ENCODE measurements at places on chromosomes 3 and 15.

DNA sequence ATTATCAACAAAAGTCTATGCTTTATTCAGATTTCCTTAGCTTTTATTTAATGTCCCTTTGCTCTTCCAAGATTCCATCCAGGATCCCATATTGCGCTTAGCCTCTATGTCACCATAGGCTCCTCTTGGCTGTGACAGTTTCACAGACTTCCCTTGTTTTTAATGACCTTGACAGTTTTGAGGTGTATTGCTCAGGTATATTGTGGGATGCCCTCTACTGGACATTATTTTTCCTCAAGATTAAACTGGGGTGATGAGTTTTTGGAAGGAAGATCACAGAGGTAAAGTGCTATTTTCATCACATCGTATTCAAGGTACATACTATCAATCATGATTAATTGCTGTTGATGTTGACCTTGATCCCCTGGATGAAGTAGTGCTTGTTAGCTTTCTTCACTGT, 99.1 kb upstream of the SMAD3 start:
- DNase-seq: no peak

DNA sequence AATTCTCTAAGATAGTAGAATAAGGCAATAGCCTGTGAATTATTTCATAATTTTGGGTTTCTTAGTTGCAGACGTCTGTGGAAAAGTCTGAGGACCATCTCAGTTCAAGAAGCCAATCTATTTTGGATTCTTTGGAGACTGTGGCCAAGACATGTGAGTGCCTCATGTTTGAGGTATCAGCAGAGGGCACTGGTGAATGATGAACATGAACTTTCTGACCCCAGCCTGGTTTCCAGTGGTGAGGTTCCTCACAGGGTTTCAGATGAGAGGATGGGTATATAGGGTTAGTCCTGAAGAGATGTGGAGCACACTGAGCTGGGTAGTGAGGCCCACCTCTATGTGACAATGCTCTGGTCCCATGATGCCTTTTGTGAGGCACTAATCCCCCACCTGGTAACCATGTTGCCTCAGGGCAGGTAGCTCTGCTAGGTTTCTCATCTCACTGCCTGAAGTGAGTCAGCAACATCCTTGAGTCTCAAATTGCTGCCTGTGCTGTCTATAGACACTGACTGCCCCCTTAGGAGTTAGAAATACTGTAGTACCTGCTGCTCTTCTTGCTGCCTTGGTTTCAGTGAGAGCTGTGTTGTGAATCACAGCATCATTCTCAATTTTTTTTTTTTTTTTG, 32.3 kb downstream of the C3orf62 start:
- no peak for DNase-seq

GRCh38 chr15:85518979-85519761, 138.8 kb downstream of the AKAP13 start:
- no peak for DNase-seq

DNA sequence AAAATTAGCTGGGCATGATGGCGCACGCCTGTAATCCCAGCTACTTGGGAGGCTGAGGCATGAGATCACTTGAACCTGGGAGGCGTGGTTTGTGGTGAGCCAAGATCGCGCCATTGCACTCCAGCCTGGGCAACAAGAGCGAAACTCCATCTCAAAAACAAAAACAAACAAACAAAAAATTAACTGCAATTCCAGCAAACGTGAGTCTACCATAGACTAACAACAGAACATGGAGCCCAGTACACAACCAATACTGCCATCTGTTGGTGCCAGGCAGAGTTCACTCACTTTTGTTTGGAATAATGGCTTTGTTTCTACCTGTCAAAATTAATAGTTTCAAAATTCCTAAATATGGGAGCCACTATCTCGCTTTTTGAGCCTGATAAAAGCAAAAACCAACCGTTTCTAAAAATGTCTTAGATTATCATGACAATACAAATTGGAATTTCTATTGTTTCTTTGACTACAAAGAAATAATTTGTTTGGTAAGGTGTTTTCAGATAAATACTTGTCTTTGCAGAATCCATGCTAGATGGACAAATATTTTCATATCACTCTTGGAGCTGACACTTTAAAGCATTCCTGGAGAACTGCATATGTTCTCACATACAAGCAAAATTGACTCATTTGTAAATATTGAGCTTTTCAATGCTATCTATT, 45.0 kb downstream of the GPR176 start:
- no peak for DNase-seq

DNA sequence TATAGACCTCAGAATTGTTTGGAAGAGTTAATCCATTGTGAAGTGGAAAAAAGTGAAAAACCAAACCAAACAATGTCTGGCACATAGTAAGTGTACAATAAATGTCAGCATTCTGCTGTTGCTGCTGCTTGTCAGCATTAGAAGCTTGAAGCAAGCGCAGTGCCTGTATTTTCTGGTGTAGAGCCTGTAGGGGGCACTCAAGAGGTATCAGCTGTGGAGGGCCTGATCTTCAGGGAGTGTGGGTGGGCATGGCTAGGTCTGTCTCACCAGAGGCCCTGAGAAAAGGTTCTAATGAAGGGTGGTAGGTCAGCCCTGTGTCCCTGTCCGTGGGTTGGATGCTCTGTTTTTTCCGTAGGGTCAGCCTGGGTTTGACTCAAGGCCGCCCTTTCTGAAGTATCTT, 3.6 kb downstream of the ADAMTSL3 start:
- DNase-seq: no peak

DNA sequence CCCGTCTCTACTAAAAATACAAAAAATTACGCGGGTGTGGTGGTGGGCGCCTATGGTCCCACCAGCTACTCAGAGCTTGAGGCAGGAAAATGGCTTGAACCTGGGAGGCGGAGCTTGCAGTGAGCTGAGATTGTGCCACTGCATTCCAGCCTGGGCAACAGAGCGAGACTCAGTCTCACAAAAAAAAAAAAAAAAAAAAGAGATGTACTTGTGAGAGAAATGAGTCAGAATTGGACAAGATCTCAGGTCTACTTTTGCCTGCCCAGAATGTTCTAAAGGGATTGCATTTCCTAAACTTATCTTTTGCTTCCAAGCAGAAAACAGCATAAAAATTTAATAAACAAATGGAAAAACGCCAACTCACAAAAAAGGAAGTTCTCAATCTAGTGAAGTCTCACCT, 167.5 kb downstream of the NR2F2 start:
- DNase-seq: no peak

- DNase-seq: no peak
Observed at GRCh38 chr3:3648988-3649679, 150.1 kb upstream of the LRRN1 start.

DNA sequence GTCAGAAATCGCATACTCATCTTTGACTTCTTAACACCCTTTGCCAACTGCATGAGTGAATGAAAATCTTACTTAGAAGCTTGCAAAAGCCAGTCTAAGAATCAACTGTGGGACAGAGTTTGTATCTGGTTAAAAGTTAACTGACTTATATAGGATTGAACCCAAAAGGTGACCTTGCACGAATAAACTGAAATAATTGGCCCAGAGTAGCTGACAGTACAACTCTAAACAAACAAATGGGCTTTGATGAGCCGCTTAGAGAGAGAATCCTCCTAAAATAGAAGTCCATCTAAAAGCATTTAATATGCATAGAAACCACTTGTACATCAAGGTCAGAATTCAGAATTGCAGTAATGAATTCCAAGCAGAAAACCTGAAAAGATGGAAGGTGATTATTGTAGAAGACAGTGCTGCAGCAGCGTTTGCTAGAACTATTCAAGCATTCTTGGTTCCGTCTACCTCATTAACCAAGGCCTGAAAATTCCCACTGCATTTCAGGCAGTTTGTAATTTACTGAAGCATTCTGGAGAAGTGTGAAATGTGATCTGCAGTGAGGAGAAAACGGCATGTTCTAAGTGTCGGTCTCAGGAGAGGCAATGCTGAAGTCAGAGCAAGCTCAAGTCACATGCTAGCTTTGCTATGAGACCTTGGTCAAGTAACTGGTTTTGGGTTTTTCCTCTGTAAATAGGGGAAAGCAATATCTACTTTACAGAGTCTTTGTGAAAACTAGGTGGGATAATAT, 103.7 kb downstream of the CADPS start:
- DNase-seq: no peak

DNA sequence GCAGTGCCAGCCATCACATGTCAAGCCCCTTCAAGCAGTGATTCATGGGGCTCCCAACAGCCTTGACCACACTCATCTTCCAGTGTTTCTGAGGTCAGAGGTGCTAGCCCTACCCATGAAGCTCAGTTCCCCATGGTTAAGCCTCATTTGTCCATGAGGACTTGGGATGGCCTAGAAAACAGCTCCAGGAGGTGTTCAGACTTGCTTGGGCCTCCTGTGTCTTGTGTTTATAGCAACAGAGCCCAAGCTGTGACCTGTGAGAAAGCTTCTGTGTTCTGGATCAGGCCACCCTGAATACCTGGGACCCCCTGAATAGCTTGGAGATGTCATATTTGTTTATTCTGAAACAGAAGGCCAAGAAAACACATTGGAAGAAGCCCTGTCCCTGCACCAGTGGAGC, 36.7 kb downstream of the LARP6 start:
- no peak for DNase-seq

All from naive thymus-derived CD8-positive, alpha-beta T cell (primary cell).